Stimulated activated CD8-positive, alpha-beta memory T cell treated with anti-CD3 and anti-CD28 coated beads, Interleukin-2, amount 100 ng/mL, for 1 hour (primary cell): ENCODE measurements at places on chromosomes 4 and X.
A peak's percentile ranks its signal among the peaks of the same experiment; 100 is the strongest.

- no peak for DNase-seq
These were observed 173.0 kb upstream of the TET2 start for GRCh38 chr4:104973708-104974107.

DNA sequence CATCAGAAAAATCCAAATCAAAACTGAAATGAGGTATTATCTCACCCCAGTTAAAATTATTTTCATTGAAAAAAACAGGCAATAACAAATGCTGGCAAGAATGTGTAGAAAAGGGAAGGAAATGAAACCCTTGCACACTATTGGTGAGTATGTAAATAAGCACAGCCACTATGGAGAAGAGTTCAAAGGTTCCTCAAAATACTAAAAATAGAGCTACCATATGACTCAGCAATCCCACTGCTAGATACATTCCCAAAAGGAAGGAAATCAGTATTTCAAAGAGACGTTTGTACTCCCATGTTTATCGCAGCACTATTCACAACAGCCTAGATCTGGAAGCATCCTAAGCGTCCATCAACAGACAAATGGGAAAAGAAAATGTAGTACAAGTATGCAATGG is 932.4 kb downstream of the PCDH18 start:
- DNase-seq: no peak

DNA sequence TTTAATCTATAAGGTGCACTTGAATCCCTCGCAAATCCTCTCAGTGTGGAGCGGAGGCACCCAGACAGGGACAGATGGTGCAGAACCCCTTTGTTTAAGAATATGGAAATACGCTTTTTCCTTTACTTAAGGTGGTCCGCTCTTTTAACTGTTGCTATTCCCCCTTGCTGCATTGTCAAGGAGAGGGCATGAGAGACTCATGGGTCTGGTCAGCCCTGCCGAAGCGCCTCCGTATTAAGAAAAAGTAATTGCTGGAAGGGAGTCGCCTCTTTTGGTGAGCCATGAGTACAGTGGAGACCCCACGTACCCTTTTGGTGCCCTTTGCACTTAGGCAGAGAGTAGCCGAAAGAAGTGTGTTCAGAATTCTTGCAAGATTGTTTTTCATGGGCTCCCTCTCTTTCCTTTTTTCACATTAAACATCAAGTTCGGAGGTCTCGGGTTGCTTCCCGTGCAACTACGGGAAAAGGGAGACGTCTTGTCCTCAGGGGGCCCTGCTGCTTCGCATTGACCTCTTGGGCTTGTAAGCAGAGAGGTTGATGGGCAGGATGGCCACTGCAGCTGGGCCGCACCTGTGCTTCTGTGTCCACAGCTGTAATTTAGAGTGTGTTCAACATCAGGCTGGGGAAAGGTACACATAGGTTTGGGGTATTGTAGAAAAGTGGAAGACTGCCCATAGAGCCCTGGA is 109.6 kb downstream of the SPRY1 start:
- no peak for DNase-seq

DNA sequence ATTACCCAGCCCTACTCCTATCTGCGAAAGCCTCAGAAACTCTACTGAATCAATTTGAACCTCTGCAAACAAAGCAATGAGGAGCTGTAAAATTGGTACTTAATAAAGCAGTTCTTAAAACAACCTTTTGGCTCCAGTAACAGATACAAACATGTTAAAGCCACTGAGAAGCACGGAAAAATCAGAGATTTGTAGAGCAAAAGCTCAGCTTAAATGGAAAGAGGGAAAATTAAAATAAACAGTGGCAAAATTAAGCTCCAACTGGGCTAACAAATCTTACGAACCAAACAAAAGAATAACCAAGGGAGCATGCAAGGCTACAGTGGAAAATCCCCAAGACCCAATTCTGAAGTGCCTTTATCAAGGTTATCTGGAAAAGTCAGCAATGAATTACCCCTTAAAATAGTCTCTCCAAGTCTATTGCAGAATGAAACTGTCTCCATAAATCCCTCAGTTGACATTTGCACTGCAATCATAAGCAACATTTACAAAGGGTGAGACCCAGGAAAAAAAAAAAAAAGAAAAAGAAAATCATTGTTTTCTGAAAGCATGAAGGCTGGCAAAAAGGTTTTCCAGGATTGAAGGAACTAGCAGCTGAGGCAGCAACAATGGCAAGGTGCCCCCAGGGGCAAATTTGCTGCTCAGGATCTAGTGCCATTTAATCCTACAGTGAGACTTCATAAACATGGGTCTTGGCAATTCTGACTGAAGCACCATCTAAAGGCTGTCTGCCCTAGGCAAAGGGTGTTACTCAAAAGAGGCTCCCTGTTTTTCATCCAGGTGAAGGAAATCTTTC is 40.1 kb downstream of the USP46 start:
- DNase-seq: no peak

- no peak for DNase-seq
These were observed 193.9 kb downstream of the ANK2 start for GRCh38 chr4:113243312-113243711.

- DNase-seq: peak; percentile 11
These were observed 27.3 kb upstream of the JADE1 start for GRCh38 chr4:128782076-128782715.

DNA sequence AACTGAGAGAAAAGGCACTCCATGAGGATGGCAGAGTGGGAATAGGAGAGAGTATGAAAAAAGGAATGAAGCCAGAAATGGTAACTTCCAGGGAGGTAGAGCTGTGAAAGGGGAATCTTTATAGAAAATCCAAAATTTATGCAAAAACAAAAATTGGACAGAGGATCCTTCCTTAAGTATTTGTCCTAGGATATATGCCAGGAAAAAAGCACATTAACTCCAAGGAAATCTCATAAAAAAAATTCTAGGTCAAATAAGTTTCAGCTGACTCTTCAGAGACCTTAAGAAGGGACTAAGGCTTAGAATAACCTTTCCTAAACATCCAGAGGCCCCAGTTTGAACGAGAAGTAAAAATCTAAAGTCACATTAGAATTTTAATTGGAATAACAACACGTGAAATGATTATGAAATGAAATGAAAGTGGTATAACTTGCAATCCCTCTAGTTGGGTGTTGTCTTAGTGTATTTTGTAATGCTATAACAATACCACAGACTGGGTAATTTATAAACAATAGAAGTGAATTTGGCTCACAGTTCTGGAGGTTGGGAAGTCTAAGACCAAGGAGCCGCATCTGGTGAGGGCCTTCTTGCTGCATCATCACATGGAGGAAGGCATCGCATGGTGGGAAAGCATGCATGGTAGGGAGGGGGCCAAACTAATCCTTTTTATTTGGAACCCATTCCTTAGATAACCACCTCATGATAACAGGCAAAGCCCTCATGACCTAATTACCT is 145.4 kb upstream of the RXFP1 start:
- no peak for DNase-seq

GRCh38 chr4:7630568-7631287 is 196.0 kb upstream of the PSAPL1 start:
- DNase-seq: no peak

DNA sequence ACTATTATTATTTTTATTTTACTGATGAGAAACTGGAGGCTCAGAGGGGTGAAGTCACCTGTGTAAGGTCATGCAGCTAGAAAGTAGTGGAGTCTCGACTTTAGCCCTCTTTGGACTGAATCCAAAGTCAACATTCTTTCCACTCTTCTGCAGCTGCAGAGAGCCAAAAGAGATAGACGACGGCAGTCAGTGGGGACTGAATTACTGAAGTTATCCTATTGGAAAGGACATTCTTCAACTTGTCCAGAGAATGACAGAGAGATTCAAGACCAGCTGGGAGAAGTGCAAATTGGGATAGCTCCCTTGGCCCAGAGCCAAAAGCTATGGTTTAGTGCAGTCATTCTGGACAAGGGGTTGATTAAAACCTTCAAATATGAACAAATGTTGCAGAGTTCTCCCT is 42.5 kb downstream of the VGLL1 start:
- no peak for DNase-seq

DNA sequence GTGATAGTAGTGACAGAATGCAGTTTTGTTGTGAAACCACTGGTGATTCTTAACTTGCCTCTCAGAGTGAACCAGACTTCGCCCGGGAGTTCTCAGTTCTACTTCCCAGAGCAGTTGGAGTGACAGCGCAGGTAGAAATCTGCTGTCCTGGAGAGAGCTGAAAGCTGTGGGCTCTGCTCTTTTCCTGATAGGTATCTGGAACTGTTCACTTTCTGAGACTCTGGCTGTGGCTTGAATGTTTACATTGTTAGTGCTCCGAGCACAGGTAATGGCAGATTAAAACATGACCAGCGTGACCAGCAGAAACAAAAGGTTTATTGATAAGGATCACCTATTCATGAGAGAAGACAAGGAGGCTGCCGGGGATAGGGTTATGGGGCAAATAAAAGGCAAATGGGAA is 360.7 kb downstream of the BMPR1B start:
- no peak for DNase-seq

DNA sequence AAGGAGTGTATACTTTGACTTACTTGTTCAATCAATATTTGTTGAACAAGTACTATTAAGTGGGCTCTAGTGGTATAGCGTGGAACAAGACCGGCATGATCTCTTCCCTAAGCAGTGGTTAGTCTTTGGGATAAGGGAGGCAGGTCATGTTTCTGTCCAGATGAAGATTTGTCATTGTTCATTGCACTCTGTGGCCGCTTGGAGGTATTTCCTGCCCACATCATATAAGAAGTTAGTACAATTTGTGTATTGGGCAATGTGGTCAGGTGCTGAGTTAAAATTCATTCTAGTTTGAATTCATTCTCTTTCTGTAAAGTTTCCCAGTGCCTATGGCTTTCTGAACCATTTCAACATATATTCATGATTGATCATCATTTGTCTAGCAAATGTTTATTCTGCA is 101.1 kb upstream of the SHISA3 start:
- DNase-seq: no peak

- DNase-seq: no peak
These were observed 189.9 kb upstream of the RBPJ start for GRCh38 chr4:26130841-26131432.

DNA sequence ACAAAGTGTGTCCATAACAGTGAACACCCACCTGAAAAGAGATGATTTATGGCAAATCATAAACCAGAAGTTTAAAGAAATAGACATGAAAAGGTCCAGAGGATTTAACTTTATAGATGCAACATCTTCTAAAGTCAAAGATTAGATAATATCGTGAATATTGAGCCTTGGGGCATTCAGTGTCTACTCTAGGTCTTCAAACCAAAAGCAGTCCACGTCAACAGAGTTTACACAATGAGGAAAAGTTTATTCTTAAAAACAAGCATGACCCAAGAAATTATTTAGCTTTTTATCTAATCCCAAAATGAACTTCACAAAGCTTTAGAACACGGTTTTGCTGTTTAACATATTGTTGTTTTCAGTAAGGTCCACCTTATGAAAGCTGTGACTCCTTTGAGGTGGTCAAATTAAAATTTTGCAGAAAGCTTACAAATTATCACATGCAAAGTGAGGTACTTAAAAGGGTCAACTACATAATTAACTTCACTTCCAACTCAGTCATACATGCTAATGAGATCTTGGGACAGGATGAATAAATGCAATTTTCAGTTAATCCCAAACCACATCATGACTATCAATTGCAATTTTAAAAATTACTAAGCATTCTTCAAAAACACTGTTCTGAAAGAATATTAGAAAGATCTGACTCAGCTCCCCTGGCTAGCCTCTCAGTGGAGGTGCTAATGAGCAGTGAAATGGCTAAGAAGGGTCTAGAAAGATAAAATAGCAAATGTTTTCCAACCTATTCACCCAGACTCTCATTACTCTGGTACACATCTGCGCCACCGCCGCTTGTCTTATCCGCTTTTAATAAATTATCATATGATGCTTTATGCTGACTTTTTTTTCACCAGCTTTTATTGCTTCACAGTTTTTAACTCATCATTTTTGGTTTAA is 92.4 kb upstream of the WDR17 start:
- DNase-seq: no peak

GRCh38 chr4:25890571-25891485 is 23.2 kb upstream of the SMIM20 start:
- no peak for DNase-seq

DNA sequence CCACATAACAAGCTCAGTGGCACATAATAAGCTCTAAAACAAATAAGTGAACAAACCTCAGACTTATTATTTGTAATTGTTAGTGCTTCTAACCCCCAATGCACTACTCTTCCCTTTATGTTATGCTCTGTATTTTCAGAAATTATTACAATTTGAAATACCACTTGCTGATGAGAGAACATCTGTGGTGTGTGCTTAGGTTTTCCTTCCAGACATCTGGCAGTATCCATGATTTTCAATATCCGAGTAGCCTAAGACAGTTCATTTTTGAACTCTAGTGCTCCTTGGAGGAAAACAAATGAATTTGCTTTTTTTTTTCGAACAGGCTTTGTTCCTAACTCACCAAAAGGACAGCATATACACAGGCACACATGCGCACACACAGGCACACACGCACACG is 278.7 kb upstream of the CLNK start:
- DNase-seq: no peak

GRCh38 chr4:123503698-123504363 is 107.2 kb downstream of the SPRY1 start:
- no peak for DNase-seq

GRCh38 chr4:107862658-107863057 is 37.9 kb downstream of the SGMS2 start:
- no peak for DNase-seq

GRCh38 chrX:7085879-7086278 is 61.6 kb upstream of the STS start:
- no peak for DNase-seq

- no peak for DNase-seq
These were observed 3.3 kb upstream of the KIAA1210 start for GRCh38 chrX:119130911-119131310.

DNA sequence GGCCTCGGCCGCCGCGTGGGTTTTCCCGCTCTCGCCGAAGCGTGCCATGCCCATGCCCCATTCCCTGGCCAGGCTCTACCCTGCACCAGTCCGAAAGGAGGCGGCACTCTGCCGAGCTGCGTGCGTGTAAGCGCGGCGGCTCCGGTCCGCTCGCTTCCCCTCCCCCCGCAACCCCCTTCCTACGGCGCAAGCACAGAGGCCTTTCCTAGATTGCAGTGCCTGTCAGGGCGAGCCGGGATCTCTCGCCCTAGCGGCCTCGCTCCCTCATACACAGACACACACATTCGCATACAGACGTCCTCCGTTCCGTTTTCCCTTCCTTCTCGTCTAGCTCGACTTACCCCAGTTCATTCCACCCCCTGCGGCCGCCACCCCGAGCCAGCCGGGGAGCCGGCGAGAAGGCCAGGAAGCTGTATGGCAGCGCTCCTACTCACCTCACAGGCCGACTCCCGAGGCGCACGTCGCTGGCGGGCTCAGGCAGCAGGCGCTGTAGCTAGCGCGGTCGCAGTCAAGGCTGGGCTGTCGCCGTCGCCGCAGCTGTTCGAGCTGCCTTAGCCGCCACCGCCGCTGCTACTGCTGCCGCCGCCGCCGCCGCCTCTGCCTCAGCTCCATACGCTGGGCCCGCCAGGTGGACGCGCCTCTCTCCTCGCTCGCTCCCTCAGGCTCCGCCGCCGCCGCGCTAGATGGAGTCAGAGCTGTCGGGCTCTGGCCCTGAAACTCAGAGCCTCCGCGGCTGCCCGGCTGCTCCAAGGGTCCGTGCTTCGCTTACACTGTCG is 615 bp downstream of the NEXMIF start:
- no peak for DNase-seq

GRCh38 chrX:150731795-150732194 is 38.6 kb downstream of the MTMR1 start:
- DNase-seq: no peak

GRCh38 chr4:1591107-1591506 is 93.0 kb downstream of the FAM53A start:
- DNase-seq: no peak

GRCh38 chr4:47287735-47288134 is 175.8 kb downstream of the COMMD8 start:
- no peak for DNase-seq

GRCh38 chr4:3077796-3078195 is 3.3 kb downstream of the HTT start:
- DNase-seq: no peak

GRCh38 chr4:146522869-146523205 is 1.1 kb upstream of the SLC10A7 start:
- no peak for DNase-seq
